Effector CD4-positive, alpha-beta T cell (primary cell): ENCODE measurements at places on chromosomes 1 and 21.

GRCh38 chr1:188941986-188942385, 1535.7 kb downstream of the BRINP3 start:
- DNase-seq, result no peak

GRCh38 chr1:115404911-115405310, 66.9 kb upstream of the NGF start:
- DNase-seq, result no peak

DNA sequence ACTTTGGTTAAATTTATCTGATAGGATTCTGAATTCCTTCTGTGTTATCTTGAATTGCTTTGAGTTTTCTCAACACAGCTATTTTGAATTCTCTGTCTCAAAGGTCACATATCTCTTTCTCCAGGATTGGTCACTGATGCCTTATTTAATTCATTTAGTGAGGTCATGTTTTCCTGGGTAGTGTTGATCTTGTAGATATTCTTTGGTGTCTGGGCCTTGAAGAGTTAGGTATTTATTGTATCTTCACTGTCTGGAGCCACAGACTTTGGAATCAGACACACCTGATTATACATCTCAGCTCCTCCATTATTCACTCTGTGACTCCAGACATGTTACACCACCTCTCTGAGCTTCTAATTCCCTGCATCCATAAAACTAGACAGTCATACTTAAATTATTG, 34.2 kb upstream of the ETS2 start:
- DNase-seq, result no peak

DNA sequence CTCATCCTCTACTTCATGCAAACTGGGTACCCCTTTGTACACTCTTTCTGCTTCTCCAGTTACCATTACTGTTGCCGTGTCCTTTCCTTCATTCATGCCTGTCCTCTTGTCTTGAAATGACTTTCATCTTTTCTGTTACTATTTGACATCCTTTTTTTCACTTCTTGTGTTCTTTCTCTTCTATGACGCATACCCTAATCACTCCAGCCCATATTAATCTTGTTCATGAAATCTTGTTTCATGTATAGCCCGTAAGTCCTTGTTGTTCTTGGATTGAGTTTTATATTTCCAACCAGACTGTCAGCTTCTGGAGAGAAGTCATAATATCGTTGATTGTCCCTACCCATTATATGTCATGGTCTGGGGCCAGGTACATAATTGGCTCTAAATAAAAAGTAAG, 126.1 kb downstream of the NOS1AP start:
- no peak for DNase-seq

GRCh38 chr1:180646093-180646492, 14.3 kb downstream of the XPR1 start:
- no peak for DNase-seq

DNA sequence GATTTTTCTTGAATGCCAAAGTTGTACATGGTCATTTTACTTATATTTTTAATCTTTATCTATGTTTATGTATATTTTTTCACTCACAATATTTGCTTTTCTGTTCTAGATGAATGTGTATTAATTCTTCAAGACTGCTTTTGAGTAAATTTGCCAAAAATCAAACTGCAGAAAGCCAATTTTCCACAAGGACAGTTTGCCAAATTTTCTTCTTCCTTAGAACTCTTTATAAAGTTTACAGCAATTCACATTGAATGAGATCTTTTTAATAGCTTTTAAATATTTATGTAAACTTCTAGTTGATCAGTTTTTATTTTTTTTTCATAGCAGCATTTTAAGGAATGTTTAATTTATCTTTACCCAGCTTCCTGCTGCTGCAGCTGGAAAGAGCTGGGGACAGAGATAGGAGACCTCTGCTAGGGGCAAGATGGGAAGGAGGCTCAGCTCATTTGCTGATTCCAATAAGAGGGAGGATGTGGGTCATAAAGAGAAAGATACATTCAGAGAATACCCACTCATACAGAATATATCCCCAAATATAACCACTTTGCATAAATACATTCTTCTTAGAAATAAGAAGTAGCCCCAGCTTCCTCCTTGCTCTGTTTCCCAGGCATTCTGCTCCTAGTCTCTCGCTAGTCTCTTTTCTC, 93.0 kb downstream of the ODF2L start:
- no peak for DNase-seq

GRCh38 chr1:193914871-193915270, 728.5 kb upstream of the B3GALT2 start:
- no peak for DNase-seq
